ENCODE measurements at places on chromosomes 6 and 20.

DNA sequence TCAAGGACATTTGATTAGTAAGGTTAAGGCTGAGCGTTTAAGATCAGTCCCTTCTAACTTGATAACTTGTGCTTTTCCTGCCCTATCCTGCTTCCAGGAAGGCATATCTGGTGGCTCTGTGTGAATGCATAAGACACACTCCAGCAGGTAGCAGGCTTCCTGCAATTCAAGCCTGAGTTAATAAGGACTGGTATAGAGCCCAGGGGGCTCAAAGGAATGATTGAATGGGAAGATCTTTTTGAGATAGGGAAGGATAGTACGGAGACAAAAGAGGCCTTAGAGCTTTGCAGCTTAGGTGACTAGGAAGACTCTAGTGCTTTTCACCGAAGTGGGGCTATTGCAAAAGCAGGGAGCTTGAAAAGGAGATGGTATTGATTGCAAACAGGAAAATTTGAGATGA is 307.1 kb downstream of the GRIK2 start:
- DNase-seq: no peak

DNA sequence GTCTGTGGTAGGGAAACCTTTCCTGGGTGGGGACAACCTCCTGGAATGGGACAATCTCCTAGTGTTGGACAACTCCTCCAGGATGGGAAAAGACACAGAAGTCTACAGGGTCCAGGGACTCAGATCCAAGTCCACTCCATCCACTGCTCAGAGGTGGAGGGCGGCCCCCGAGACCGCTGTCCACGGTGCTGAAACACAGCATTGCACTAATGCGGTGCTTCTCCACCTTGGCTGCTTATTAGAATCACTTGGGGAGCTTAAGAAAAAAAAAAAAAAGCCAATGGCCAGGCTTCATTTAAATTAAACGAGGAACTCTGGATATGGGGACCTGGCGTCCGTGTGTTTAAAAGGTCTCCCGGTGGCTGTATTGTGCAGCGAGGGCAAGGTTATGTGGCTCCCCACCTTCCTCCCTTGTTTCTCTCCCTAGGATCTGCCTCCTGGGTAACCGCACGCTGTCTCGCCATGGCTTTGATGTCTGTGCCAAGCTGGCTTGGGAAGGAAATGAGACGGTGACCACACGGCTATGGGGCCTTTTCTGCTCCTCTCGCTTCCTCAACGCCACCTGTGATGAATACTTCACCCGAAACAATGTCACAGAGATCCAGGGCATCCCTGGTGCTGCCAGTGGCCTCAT is 12.0 kb downstream of the SLC12A5 start:
- DNase-seq: no peak

DNA sequence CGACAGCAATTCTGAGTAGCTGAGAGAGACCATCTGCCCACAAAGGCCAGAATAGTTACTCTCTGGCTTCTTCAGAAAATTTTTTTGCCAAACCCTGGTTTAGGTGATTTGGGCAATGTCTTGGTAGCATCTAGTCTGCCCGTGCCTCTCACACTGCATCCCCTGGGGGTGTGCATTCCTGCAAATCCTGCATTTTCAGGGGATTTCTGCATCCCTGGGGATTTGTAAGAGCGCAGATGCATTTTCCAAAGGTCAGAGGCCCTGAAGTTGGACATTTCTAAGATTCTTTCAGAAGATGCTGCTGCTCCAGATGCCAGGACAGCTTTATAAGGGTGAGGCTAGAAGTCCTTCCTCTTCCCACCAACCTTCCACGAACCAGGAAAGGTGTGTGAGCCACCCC is 4.0 kb downstream of the CST9 start:
- DNase-seq: no peak

DNA sequence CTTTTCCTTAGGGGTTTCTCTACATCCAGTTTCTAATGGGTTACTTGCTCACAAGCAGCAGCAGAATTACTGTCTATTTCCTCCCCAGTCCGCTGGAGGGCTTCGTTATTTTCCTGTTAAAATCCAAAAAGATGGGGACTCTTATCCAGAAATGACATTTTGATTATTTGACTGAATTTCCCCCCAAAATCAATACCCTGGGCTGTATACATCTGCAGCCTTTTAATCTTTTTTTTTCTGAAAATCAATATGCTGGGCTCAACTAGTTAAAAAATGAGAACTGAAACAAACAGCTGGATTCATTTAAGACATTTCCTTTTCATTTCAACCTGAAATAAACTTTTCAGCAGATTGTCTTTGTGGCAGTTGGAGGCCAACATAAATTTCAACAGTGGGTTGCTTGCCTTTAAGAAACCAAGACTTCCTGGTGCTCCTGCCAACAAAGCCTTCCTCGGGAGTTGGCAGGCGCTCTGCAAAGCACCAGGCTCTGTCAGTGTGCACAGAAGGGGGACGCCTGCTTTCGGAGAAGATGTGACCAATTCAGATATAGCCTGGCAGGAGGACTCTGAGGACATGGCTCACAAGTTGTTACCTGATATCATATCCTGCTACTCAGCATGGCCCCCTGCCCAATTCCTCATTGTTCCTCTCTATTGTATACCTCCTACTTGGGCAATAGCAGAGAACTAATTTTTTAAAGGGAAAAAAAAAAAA is 204.7 kb upstream of the ARG1 start:
- DNase-seq: no peak

DNA sequence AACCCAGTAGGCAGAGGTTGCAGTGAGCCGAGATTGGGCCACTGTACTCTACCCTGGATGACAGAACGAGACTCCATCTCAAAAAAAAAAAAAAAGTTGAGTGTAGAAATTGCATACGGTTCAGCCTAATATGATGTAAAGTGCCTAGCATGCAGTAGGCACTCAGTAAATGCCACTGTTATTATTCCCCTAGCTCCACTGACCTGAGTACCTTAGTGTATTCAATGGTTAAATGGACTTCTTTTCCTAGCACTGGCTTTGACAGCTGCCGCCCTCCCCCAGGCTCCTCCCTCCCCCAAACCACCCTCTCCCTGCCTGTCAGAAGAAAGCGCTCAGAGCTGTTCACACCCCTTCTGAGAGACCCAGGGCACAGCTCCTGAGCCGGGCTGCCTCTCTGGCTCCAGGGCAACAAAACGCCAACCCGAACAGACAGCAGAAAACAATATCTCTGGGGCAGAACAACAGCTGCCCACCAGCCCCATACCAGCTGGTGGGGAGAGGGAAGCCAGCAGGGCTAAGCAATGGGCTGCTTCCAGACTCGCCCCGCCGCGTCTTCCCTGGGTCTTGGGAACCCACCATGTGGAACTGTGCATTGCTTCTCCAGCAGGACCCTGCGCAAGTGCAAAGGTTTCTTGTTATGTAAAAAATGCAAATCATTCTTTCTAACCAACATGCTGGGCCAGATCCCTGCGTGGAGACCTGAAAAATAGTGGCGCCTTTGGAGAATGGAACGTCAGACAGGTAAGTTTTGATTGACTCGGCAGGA is 4.5 kb downstream of the CPNE5 start:
- DNase-seq: no peak

DNA sequence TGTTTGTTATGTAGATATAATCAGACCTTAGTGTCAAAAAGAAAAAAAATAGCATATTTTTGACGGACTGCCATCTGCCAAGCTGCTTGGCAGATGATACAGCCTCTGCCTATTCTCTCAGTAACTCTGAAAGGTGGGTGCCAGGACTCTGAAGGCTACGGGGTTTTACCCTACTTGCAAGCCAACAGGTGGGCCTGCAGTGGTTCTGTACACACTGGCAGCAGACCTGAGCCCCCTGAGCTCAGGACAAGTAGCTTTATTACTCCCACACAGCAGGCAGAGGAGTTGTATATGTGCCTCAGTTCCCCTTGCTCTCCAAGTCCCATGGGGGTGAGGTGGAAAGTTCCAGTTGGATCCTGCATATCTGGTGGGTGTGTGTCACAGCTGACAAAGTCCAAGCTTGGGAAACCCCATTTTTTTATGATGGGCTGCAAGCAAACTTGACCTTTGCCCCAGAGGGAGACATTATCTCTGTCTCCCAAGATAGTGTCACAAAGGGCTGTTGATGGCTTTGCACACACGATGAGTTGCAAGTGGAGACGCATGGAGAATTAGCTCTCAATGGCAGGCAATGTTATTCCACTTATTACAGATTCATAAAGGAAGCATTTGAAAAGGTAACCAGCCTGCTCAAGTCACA is 20.5 kb upstream of the AFDN start:
- no peak for DNase-seq

- no peak for DNase-seq
These were observed 8.9 kb upstream of the IGF2R start for GRCh38 chr6:159959976-159960384.

GRCh38 chr6:150949526-150949925 is 84.0 kb downstream of the MTHFD1L start:
- DNase-seq: no peak

GRCh38 chr6:155333414-155333813 is 19.1 kb upstream of the TFB1M start:
- DNase-seq: no peak

GRCh38 chr6:37864250-37864649 is 44.7 kb downstream of the ZFAND3 start:
- DNase-seq: no peak

- no peak for DNase-seq
These were observed 85.4 kb upstream of the NXT1 start for GRCh38 chr20:23265226-23265625.

- no peak for DNase-seq
These were observed 54.5 kb downstream of the IPCEF1 start for GRCh38 chr6:154301839-154302752.

DNA sequence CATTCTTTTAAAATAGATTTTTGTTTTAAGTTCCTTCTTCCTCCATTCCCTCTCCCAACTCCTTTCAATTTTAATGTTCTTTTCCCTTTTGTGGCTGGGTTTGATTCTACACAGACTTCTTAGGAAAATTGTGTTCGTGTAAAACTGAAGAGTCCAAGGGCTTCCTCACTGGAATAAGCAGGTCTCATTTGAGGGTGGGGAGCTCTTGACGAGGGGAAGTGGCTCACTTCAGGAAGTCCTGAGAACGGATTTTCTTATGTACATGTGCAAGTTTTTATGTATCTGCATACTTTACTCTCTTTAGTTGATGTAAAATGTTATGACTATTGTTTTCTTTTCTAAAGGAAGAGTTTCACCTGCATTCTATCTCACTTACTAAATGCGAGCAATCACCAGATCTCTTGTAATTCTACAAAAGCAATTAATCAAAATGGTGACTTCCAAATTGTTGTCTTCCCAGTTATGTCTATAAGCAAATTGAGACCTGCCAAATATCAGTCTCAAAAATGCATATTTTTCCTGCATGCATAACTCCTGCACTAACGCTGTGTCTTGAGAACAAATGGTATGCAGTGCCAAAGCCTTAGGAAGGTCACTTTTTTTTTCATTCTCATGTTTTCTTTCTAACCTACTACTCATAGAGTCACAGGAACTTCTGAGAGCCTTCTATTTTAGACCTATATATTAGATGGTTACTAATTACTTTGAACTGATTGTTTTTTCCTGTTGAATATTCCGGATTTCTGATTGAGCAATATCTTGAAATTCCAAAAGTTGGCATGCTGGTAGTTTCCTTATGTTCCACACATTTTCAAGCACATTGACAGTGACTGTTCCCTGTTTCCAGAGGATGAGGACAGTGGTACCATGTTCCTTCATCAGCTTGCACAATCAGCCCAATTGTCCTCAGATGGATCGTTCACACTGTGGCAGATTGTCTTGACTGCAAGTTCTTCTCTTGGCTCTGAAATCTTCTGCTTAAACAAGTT is 251.9 kb upstream of the PRDM1 start:
- no peak for DNase-seq

- no peak for DNase-seq
These were observed 300.2 kb downstream of the KHDC1L start for GRCh38 chr6:72925136-72925535.

GRCh38 chr20:10463622-10464021 is 28.5 kb downstream of the SLX4IP start:
- no peak for DNase-seq

DNA sequence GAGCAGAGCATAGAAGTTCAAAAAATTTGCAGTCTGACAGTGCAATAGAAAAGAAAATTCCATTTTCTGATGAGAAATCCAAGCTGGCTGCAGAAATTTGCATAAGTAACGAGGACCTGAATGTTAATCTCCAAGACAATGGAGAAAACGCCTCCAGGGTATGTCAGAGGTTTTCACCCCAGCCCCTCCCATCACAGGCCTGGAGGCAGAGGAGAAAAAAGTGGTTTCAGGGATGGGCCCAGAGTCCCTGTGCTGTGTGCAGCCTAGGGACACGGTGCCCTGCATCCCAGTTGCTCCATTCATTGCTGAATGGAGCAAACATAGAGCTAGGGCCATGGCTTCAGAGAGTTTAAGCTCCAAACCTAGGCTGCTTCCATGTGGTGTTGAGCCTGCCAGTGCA is 327.9 kb upstream of the KHDRBS2 start:
- DNase-seq: no peak

DNA sequence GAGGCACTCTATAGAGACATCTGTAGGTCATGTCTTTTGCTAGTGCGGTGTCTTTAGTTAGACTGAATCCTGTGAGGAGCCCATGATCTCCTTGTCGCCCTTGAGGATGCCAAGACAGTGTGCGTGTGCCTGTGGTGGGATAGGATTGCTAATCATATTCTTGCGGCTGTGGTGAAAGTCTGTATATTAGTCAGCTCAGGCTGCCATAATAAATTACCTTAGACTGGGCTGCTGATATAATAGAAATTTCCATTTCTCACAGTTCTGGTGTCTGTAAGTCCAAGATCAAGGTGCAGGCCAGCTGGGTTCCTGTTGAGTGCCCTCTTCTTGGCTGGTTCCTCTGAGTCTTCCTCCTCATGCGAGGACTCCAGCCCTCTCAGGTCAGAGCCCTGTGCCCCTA is 141.2 kb downstream of the JARID2 start:
- DNase-seq: no peak

All from stimulated activated CD8-positive, alpha-beta memory T cell treated with anti-CD3 and anti-CD28 coated beads, Interleukin-15, amount 100 ng/mL, for 24 hours (primary cell).